ENCODE measurements at places on chromosomes 1 and 21.

DNA sequence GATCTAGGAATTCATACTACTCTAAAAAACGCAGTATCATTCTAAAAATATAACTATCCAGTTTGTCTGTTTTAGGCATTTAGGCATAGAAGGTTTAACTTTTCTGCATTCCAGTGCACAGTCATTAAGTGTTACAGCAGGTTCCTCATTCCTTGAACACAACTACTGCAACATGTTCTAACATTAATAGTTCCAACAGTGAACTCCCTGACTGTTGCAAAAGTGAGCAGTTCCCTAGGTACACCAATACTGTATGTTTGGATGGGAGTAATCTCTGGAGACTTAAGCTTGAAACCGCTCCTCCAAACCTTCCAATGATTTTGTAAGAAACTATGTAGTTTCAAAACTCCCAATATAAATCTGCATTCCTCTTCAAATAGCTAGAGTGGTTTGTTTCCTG is 46.2 kb downstream of the UCHL5 start:
- no peak for DNase-seq

- DNase-seq: no peak
These were observed 165.0 kb downstream of the RHOU start for GRCh38 chr1:228900099-228900885.

DNA sequence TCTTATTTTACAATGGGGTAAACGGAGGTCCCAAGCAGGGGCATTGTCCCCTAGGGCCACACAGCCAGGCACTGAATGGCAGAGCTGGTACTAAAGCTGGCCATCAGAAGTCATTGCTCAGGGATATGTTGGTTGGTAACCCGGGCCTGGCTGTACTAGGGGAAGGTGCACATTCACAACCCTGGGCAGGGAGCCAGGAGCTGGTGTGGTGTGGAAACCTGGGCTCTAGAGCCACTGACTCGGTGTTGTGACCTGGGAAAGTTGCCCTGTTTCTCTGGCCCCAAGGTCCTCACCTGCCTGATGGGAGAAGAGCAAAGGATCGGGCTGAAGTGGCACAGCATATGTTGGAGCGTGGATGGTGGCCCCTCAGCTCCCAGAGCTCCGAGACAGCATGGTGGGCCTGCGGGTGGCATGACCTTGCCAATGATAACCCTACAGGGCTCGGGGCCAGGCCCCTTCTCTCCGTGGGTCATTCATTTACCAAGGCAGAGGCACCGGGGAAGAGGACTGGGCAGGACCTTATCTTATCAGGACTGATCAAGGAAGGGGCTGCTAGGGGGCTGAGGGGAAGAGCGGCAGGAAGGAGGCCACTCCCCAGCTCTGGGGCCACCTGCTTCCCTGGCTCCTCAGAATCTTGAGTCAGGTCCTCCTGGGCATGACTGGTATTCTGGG is 274.1 kb downstream of the TRABD2B start:
- no peak for DNase-seq

DNA sequence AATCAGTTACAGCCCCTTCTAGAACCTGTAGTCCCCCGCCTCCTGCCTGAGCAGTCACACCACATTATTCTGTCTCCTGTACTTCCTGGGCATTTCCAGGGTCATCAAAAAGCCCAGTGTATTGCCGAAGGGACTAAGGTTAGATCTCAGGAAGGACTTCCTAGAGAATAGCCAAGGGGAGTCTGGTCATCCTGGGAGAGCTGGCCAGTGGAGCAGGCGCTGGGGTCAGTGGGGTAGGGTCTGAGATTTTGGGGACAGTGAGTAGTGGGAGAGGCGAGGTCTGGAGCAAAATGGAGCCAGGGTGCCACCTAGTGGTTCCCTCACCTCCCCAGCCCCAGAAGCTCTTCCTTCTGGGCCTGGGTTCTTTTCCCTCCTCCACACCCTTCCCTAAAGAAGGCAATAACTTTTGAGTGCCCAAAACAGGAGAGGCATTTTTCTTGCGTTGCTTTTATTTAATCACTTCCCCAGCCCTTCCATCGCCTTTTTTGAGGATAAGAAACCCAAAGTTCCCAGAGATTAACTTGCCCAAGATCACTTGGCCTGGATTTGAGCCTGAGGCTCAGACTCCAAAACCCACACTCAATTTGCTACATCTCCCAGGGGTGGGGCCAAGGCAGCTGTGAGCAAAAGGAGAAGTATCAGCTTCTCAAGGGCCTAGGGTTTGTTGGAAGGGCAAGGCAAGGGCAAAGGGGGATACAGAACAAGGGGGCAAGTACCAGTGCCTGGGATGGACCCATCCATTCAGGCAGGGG is 7.3 kb upstream of the PMVK start:
- DNase-seq: no peak

DNA sequence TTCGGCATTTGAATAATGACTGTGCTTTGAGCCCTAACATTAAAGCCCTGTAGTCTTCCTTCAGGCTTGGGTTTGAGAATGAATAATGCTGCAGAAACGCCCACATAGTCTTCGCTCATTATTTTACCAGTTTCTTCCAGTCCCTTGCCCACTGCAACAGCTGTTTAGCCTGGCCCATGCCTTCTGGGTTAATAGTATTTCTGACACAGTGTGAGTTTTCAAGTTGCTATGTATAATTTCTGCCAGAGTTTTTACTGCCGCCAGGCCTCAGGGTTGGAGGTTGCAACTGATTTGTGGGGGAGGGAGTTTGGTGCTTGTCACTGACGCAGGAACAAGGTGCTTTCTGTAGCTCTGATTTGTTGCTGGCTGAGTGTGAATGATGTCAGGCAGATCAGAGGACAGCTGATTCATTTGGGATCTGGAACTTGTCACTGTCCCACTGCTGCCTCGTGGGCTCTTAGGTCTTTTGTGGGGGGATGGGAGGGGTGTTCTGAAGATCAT is 109.8 kb downstream of the MAST2 start:
- DNase-seq: no peak

GRCh38 chr1:215402147-215402546 is 165.0 kb upstream of the KCTD3 start:
- no peak for DNase-seq

- DNase-seq: no peak
These were observed 231.5 kb upstream of the SNX7 start for GRCh38 chr1:98429965-98430443.

- DNase-seq: no peak
These were observed 655.7 kb upstream of the ADAMTS5 start for GRCh38 chr21:27622631-27623030.

GRCh38 chr1:60547821-60548220 is 474.3 kb upstream of the C1orf87 start:
- DNase-seq: no peak

DNA sequence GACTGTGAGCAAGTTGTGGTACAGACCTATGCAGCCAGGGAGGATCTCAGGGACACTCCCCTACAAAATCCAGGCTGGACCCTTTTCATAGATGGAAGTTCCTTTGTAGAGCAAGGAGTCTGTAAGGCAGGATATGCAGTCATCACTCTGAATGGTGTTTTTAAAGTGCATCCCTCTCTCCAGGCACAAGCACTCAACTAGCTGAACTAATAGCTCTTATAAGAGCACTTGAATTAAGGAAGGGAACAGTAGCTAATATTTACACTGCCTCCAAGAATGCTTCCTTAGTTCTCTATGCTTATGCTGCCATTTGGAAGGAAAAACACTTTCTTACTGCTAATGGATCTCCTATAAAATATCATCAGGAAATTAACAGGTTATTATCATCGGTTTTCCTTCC is 27.0 kb upstream of the SMYD3 start:
- no peak for DNase-seq

DNA sequence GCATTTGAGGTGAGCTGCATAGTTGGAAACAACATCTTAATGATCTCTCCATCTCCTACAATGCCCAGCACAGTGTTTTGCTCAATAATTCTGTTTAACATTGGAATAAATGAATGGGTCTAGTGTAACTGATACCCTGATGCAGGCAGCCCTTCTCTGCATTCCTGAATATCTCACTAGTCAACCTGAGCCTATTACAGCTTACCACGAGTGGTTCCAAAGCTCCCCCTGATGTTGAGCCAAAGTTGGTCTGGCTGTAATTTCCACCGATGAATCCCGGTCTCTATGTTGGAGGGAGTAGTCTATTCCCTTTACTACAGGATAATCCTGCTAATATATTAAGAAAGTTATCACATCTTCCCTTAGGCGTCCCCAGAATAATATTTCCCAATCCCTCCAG is 63.8 kb downstream of the ZBTB18 start:
- no peak for DNase-seq

- no peak for DNase-seq
These were observed 4.1 kb downstream of the ETV3L start for GRCh38 chr1:157095551-157095950.

- DNase-seq: no peak
These were observed 107.3 kb downstream of the NMNAT2 start for GRCh38 chr1:183310753-183311479.

GRCh38 chr1:29999595-29999994 is 723.8 kb downstream of the MATN1 start:
- DNase-seq: no peak

DNA sequence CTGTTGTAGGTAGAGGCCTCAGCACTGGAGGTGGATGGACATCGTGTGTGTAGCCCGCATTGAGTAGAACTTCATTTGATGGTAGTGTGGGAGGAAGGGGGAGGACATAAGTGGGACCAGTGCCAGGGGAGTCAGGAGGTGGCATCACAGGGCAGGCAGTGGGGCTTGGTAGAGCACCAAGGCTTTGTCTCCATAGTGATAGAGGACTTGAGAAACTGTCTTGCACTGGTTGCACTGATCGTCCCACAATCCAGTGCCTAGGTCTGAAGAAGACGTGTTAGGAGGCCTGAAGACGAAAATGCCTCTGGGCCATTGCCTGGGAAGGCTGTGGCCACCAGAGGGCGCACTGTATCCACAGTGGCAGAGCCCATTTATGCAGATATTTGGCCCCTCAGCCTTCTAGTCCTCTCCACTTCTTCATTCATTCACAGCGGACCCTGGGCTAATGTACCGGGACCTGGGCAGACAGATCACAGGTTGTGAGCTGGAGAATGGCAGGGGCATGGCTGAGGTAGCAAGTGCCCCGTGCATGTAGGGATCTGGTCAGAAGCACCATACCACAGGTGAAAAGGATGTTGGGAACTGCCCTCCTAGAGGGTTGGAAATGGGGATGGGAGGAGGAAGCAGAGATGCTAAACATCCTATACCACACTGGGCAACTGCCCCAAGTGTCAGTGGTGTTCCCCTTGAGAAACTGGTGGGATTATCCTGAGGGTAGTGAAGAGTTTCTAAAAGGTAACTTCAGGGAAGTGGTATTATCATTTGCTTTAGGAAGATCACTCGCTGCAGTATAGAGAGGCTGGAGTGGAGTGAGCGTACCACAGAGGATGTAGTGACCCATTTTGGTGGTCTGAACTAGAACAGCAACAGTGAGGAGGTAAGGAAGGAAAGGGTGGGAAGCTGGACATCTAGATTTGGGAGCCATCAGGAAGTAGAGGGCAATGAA is 95.3 kb downstream of the PIK3R3 start:
- no peak for DNase-seq

- DNase-seq: no peak
These were observed 1.6 kb downstream of the C1orf141 start for GRCh38 chr1:67133177-67133576.

DNA sequence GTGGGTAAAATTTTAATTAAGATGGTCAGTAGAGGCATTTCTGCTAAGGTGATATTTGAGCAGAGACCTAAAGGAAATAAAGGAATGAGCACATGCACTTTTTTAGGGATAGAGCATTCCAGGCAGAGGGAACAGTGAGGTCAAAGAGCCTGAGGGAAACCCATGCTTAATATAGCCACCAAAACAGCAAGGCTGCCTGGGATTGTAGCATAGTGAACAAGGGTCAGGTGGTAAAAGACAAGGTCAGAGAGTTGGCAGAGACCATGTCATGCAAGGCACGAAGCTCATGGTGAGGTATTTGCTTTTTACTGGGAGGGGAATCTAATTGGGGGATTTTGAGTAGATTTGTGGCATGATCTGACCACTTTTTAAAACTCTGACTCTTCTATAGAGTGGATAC is 344.6 kb upstream of the LRRC7 start:
- DNase-seq: no peak

DNA sequence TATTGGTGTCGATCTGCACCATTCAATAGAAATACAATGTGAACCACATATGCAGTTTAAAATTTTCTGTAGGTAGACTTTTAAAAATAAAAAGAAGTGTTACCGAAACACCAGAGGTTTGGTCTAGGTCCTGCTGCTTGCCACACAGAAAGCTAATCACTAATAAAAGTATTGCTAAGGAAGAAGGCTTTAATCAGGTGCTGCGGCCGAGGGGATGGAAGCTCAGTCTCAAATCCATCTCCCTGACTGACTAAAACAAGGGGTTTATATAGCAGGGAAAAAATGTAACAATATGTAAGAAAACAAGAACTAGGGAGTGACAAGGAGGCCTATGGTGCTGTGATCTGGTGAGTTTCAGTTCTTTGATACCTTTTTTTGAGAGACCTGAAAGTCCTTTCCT is 99.3 kb downstream of the XPR1 start:
- DNase-seq: no peak

DNA sequence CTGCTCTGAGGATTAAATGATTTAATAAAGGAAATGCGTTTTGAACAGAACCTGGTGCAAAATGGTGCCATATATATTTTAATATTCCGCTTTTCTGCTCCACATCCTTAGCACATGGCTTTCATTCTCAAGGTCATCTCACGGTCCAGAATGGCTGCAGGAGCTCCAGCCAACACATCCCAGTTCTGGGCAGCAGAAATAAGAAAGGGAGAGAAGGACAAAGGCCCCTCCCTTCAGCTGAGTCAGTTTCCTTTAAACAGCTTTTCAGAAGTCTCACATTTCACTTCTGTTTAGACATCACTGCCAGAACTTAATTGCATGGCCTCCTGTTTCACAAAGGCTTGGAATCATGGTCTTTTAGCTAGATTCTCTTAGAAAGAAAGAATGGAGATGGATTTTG is 75.2 kb upstream of the LRRN2 start:
- no peak for DNase-seq

GRCh38 chr1:225658041-225658440 is 5.1 kb upstream of the ENAH start:
- DNase-seq: no peak

GRCh38 chr1:11729155-11729497 is 6.8 kb upstream of the AGTRAP start:
- no peak for DNase-seq

- no peak for DNase-seq
These were observed 23.6 kb downstream of the TGFB2 start for GRCh38 chr1:218368686-218369085.

DNA sequence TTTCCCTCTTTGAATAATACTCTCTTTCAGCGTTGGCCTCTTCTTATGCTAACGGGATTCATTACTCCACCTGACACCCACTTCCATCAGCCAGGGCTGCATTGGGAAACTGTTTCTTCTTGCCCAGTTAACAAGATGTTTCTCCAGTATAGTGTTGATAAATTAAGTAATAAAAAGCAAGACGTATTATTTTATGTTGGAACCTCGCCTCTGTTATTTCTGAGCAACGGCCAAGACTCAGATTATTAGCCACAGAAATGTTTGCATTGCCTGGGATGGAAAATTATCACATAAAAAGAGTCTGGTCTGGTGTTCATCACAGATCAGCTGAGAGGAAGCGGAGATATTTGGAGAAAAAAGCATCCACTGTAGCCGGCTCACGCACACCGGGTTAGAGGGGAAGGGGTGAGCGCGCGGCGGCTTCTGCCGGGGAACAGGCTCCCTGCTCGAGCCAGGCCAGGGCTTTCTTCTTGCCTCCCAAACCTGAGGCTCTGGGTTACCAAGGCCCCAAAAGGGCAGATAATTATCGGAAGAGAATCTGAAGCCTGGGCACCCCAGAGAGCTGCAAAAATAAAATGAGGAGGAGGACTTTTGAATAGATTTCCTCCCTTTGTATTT is 189.5 kb downstream of the PRDM16 start:
- DNase-seq: no peak

All from RWPE2 (cell line).